Neuronal stem cell (in vitro differentiated cells): ENCODE measurements at places on chromosomes 16 and 17.

DNA sequence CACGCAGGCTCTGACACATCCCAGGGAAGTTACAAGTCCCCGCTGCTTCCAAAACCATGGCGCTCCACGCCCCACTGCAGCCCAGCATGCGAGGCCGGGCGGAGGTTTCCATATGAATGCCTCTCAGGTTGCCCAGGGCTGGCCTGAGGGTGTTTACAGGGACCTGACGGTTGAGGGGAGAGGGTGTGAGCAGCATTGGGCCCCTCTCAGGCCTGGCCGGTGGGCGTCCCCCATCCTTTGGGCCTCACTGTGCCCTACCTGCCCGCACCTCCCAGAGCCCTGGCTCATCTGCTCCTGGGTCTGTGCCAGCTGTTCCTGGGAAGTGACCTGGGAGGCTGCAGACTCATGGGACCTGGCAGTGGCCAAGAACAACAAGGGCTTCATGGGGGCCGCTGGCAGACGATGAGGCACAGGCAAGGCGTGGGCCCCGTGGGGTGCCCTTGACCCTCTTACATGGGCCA is 173.5 kb downstream of the C16orf95 start:
- H3K36me3 ChIP-seq, result no peaks in the 10 kb centered on the region
- no peak overlapping the region for H3K4me3 ChIP-seq
- no peaks in the 10 kb centered on the region for H3K27me3 ChIP-seq
- H3K27ac ChIP-seq, result no peak overlapping the region
- no peaks in the 10 kb centered on the region for H3K4me1 ChIP-seq

GRCh38 chr17:68449021-68449739 is 8.1 kb downstream of the WIPI1 start:
- peaks cover 15% of the 10 kb centered on the region for H3K36me3 ChIP-seq
- no peak overlapping the region for H3K4me3 ChIP-seq
- no peaks in the 10 kb centered on the region for H3K27me3 ChIP-seq
- DNase-seq, result no peak
- H3K4me1 ChIP-seq, result no peaks in the 10 kb centered on the region

- no peak overlapping the region for H3K4me3 ChIP-seq
- no peak overlapping the region for H3K27ac ChIP-seq
- no peaks in the 10 kb centered on the region for H3K27me3 ChIP-seq
- DNase-seq, result no peak
- H3K4me1 ChIP-seq, result no peaks in the 10 kb centered on the region
Measured at GRCh38 chr17:51830886-51831285, 327.6 kb downstream of the CA10 start.

- peaks cover 4% of the 10 kb centered on the region for H3K4me1 ChIP-seq
- no peaks in the 10 kb centered on the region for H3K27me3 ChIP-seq
- no peaks in the 10 kb centered on the region for H3K36me3 ChIP-seq
Measured at GRCh38 chr17:81150377-81151077, 14.8 kb upstream of the PVALEF start.

GRCh38 chr16:5607169-5607568 is 509.6 kb upstream of the EEF2KMT start:
- no peaks in the 10 kb centered on the region for H3K27me3 ChIP-seq
- H3K36me3 ChIP-seq, result no peaks in the 10 kb centered on the region
- no peak overlapping the region for H3K27ac ChIP-seq

GRCh38 chr17:33603789-33604188 is 310.7 kb upstream of the ASIC2 start:
- no peaks in the 10 kb centered on the region for H3K4me1 ChIP-seq
- H3K27me3 ChIP-seq, result no peaks in the 10 kb centered on the region
- no peak for DNase-seq
- no peaks in the 10 kb centered on the region for H3K36me3 ChIP-seq
- no peak overlapping the region for H3K27ac ChIP-seq
- H3K4me3 ChIP-seq, result no peak overlapping the region

GRCh38 chr17:4576729-4577322 is 7.5 kb upstream of the SMTNL2 start:
- H3K4me1 ChIP-seq, result peaks cover 18% of the 10 kb centered on the region
- peak; percentile 65 for DNase-seq
- peaks cover 23% of the 10 kb centered on the region for H3K27me3 ChIP-seq

DNA sequence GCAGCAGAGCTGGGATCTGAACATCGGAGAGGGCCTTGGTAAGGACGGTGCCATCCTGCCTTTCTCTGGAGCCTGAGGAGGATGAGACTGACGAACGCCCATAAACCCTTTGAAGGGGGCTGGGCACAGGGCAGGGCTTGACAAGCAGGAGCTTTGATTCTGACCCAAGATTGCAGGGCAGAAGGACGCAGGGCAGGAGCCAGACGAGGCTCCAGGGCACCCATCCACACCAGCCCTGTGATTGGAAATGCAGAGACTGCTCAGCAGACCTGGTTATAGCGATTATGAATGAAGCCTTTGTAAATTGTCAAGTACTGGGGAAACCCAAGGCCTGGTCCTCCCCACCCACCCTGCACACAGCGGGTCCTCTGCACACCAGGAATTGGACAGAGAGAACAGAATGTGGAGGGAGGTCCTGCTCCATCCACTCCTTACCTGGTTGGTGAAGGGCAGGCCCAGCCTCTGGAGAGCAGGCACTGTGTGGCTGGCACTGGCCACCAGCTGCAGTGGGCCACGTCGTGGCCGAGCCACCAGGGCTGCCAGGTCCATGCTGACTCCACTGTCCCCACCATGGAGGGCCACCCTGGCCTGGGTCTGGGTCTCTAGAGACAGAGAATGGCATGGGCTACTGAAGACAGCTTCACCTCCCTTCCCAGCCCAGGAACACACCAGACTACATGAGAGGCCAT is 68.8 kb downstream of the RMI2 start:
- no peak for DNase-seq
- H3K4me3 ChIP-seq, result no peak overlapping the region
- H3K4me1 ChIP-seq, result peaks cover 11% of the 10 kb centered on the region

DNA sequence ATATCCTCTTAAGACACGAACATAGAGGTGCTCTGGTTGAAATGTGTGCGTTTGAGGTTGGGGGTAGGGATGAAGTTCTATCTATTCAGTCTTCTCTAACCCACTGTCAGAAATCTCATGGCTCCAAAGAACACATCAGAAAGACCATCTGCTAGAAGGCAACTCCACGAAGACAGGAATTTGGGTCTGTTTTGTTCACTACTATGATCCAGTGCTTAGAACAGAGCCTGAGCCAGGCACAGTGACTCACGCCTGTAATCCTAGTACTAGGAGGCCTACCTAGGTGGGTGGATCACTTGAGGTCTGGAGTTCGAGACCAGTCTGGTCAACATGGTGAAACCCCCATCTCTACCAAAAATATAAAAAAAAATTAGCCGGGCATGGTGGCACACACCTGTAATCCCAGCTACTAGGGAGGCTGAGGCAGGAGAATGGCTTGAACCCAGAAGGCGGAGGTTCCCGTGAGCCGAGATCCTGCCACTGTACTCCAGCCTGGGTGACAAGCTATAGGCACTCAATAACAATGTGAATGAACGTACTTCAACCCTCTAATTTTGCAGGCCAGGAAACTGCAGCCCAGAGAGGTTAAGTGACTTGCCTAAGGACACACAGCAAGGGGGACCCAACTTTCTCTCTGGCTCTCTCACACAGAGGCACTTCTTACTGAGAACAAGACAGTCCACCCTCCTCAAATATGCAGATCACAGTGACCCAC is 2.3 kb downstream of the CASKIN2 start:
- H3K27ac ChIP-seq, result no peak overlapping the region
- H3K27me3 ChIP-seq, result no peaks in the 10 kb centered on the region
- H3K36me3 ChIP-seq, result peaks cover 11% of the 10 kb centered on the region
- H3K4me3 ChIP-seq, result no peak overlapping the region
- no peak for DNase-seq
- H3K4me1 ChIP-seq, result peaks cover 14% of the 10 kb centered on the region

DNA sequence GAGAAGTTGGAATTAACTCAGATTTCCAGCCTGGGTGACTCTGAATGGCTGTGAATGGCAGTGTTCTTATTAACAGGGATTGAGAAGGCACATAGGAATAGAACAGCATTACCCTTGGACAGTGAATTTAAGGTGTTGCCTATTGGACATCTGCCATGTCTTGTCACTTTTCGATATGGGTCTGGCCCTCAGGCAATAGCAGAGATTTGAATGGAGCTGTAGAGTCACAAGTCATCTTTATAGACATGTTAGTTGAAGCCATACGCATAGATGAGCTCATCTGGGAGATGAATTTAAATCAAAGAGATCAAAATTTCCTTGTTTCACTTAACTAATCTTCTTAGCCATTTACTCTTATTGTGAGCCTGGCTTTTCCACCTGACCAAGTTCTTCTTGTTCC is 14.9 kb upstream of the DHRS11 start:
- no peak for DNase-seq
- no peaks in the 10 kb centered on the region for H3K4me1 ChIP-seq
- H3K4me3 ChIP-seq, result no peak overlapping the region
- H3K27ac ChIP-seq, result no peak overlapping the region

- peaks cover 11% of the 10 kb centered on the region for H3K4me1 ChIP-seq
- no peak for DNase-seq
- no peaks in the 10 kb centered on the region for H3K36me3 ChIP-seq
- no peak overlapping the region for H3K4me3 ChIP-seq
- no peak overlapping the region for H3K27ac ChIP-seq
Measured at GRCh38 chr17:38608648-38609047, 2.9 kb upstream of the SRCIN1 start.

DNA sequence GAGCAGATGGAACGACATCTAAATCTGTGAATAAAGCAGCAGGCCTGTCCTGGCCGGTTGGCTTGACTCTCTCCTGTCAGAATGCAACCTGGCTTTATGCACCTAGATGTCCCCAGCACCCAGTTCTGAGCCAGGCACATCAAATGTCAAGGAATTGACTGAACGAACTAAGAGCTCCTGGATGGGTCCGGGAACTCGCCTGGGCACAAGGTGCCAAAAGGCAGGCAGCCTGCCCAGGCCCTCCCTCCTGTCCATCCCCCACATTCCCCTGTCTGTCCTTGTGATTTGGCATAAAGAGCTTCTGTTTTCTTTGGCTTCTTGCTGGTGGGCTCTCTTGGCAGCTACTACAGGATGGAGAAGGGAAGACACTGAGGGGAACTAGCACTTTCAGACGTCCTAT is 4.1 kb upstream of the RSAD1 start:
- no peak for DNase-seq
- H3K27me3 ChIP-seq, result peaks cover 28% of the 10 kb centered on the region
- H3K4me3 ChIP-seq, result no peak overlapping the region
- H3K4me1 ChIP-seq, result peaks cover 4% of the 10 kb centered on the region

- no peak overlapping the region for H3K27ac ChIP-seq
- H3K4me3 ChIP-seq, result no peak overlapping the region
- no peak for DNase-seq
- peaks cover 13% of the 10 kb centered on the region for H3K4me1 ChIP-seq
Measured at GRCh38 chr16:89704281-89704680, 2.8 kb upstream of the SPATA2L start.

GRCh38 chr16:49094471-49094870 is 187.2 kb downstream of the CBLN1 start:
- no peak for DNase-seq
- H3K4me3 ChIP-seq, result no peak overlapping the region
- no peaks in the 10 kb centered on the region for H3K4me1 ChIP-seq
- H3K27me3 ChIP-seq, result no peaks in the 10 kb centered on the region
- H3K27ac ChIP-seq, result no peak overlapping the region

DNA sequence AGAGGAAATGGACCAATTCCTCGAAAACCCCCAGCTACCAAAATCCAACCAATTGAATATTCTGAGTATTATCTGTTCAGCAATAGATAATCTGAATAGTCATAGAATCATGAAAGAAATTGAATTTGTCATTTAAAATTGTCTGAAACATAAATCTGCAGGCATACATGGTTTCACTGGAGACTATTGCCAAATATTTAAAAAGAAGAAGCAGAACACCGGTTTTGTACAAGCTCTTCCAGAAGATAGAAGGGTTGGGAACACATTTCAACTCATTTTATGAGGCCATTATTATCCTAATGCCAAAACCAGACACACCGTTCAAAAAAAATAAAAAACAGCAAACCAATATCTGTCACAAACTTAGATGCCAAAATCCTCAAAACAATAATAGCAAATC is 195.5 kb downstream of the RPTOR start:
- H3K27me3 ChIP-seq, result no peaks in the 10 kb centered on the region
- no peak for DNase-seq
- no peak overlapping the region for H3K4me3 ChIP-seq

GRCh38 chr17:50328363-50329325 is 17.3 kb upstream of the XYLT2 start:
- no peak for DNase-seq
- no peak overlapping the region for H3K4me3 ChIP-seq
- no peaks in the 10 kb centered on the region for H3K36me3 ChIP-seq
- H3K27ac ChIP-seq, result no peak overlapping the region
- H3K4me1 ChIP-seq, result no peaks in the 10 kb centered on the region
- H3K27me3 ChIP-seq, result no peaks in the 10 kb centered on the region

GRCh38 chr16:55713103-55713502 is 57.3 kb downstream of the SLC6A2 start:
- no peak overlapping the region for H3K27ac ChIP-seq
- DNase-seq, result no peak
- H3K27me3 ChIP-seq, result no peaks in the 10 kb centered on the region
- H3K4me1 ChIP-seq, result no peaks in the 10 kb centered on the region

GRCh38 chr17:19558946-19559345 is 25.3 kb downstream of the SLC47A1 start:
- DNase-seq, result no peak
- no peak overlapping the region for H3K27ac ChIP-seq
- H3K4me3 ChIP-seq, result no peak overlapping the region
- no peaks in the 10 kb centered on the region for H3K27me3 ChIP-seq
- H3K36me3 ChIP-seq, result no peaks in the 10 kb centered on the region

DNA sequence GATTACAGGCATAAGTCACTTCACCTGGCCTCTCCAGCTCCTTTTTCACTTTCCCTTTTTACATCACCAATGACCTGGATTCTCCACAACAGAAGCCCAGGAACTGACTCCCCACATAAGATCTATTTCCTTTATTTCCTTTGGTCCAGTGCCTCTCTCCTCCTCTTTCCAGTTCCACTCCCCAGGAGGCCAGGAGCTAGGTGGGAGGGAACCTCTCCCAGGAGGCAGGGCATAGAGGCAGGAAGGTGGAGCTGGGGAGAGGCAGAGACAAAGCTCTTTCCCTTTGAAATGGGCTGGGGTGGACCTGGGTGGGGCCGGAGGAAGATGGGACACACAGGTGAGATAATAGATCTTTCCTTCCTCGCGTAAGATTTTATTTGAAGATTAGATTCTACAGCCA is 318.3 kb upstream of the TNRC6C start:
- H3K27ac ChIP-seq, result no peak overlapping the region
- H3K27me3 ChIP-seq, result peaks cover 13% of the 10 kb centered on the region
- H3K4me3 ChIP-seq, result no peak overlapping the region
- no peaks in the 10 kb centered on the region for H3K36me3 ChIP-seq
- peaks cover 20% of the 10 kb centered on the region for H3K4me1 ChIP-seq
